ENCODE measurements at places on chromosomes 12 and 14.

DNA sequence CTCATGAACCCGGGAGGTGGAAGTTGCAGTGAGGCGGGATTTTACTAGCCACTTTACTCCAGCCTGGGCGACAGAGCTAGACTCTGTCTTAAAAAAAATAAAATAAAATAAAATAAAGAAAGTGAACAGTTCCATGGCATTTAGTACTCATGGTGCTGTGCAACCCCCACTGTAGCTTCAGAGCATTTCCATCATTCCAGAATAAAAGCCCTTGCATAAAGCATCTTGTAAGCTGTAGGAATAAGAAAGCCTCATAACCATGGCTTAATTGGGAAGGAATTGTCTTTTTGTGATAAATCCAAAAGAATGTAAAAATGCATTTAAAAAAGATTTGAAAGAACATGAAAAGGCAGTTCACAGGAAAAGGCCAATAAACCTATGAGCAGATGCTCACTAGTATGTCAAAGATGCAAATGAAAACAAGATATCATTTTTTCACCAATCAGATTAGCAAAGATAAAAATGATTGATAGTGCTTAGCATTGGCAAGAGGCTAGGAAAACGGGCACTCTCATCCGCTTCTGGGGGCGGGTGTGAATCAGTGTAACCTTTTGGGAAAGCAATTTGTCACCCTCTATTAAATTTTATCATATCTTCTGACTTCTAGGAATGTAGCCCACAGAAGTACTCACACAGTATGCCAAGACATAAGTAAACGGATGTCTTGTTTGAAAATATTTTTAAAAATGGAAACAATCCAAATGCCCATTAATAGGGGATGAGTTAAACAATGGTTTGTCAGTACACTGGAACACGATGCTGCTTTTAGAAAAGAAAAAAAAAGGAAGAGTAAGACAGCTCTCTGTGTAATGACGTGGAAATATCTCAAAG is 46.6 kb downstream of the CFAP251 start:
- no peak for DNase-seq

DNA sequence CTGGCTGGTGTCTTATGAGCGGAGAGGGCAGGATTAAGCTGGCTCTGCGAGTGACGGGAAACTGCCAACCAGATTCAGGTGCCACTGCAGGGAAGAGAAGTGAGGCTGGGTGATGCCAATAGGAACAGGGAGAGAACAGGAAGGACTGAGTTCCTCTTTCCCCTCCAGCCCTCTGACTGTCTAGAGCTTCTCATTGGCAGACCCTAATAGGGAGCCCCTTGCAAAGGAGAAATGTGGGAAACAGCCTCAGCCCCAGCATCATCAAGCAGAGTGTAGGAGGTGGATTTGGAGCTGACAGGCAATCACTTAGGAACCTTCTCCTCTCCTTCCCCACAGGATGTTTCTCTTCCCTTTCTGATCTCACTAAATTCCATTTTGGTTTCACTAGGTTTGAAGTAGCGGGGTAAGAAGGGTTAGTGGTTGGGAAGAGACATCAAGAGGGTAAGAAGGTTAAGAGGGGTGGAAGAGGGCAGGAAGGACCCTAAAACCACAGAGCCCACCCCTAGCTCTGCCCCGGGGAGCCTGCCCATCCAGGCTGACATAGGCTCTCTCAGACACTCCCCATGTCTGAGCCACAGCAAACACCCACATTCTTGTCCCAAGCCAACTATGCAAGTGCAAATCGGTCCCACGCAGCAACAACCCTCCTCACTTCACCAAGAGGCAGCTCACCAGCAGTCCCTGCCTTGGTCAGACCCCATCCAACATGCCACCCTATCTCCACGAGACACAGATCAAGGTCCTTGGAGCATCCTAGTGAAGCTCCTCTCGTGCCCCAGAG is 111.1 kb downstream of the STAB2 start:
- no peak for DNase-seq

DNA sequence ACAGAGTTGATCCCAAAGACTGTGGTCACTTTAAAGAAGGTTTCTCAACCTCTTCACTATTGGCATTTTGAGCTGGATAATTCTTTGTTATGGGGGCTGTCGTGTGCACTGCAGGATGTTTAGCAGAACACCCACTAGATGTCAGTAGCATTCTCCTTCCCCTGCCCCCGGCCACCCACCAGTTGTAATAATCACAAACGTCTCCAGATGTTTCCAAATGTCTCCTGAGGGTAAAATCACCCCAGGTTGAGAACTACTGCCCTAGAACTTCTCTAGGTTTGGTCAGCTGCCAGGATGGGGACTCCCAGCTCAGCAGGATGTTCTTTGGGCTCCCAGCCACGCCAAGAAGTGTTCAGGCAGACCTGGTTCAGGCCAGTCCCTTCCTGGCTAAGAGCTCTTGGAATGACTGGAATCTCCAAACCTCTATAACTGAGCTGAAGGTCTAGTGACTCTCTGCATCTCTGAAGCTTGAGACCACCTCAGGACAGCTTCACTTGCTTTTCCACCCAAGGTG is 12.5 kb upstream of the AJUBA start:
- peak; percentile 18 for DNase-seq

GRCh38 chr12:100229876-100230275 is 29.3 kb downstream of the ACTR6 start:
- no peak for DNase-seq

DNA sequence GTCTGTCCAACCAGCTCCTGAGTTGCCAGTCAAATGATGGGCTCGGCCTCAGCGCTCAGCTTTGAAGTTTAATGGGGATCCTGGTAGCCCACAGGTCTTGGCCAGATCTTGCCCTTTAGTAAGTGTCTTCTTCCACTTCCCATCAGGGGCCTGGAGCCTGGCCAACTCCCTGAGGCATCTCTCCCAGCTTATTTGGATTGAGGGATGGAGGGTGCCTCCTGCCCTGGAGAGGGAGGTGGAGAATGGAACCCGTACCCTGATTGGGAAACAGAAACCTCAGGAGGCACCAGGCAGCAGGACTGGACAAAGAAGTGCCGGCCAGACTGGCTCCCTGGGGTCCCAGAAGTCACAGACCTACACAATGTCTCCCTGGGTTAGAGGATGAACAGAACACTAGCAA is 40.5 kb upstream of the LTBP2 start:
- DNase-seq = no peak

GRCh38 chr14:64510825-64511671 is 6.5 kb downstream of the ZBTB1 start:
- DNase-seq = peak; percentile 46

GRCh38 chr14:41817626-41818025 is 210.9 kb downstream of the LRFN5 start:
- no peak for DNase-seq

GRCh38 chr14:32571995-32572866 is 243.1 kb downstream of the AKAP6 start:
- DNase-seq = no peak

DNA sequence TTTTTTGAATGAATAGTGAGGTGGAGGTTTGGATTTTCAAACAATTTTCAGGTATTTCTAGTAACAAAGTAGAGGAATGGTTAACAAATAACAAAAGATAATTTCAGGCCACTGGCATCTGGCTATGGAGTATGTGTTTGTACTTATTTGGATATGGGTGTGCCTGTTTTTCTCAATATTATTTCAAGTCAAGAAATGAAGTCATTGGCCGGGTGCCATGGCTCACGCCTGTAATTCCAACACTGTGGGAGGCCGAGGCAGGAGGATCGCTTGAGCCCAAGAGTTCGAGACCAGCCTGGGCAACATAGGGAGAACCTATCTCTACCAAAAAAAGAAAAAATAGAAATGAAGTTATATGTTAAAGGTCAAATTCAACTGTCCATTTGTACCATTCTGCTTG is 13.9 kb downstream of the SLC35E3 start:
- no peak for DNase-seq

GRCh38 chr12:21764950-21765349 is 9.6 kb downstream of the KCNJ8 start:
- no peak for DNase-seq

- peak; percentile 76 for DNase-seq
Measured at GRCh38 chr14:70972107-70972976, 65.1 kb downstream of the PCNX1 start.

DNA sequence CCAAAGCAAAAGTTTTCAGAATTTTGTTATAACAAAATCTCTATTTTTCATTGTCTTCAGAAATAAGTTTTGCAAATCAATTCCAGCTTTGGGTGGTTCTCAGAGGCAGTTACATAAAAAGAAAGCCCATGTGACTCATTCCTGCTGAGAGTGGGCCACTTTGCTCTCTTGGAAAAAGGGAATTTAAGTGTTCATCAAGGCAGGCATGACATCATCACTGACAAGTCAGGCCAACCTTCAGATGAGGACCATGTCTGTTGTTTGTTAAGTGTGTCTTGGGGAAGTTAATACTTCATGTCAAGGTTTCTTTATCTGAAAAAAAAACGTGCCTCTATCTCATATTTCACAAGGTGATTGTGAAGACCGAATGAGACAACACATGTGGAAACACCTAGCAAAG is 519.8 kb upstream of the TMPO start:
- no peak for DNase-seq

DNA sequence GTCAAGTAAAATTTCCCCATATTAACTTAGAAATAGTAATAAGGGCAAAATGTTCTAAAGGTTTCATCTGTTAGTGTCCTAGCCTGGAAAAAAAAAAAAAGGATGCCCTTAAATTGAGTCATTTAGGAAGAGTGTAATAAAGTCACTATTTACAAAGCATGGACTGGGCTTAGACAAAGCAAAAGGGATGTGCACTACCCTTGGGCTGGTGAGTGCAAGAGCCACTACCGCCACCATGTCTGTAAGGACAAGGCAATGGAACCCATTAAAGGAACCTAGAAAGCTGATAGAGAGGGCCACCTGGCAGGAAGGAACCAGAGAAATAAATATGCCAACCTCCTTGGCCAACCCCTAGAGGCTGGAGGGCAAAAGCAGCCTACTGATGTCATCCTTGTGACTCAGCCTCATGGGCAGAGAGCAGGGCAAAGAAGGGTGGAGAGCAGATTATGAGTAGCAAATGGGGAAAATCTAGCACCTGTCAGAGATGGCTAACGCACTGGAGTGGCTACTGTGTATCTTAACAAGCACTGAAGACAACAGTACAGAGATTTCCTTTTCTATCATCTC is 59.5 kb upstream of the FUT8 start:
- no peak for DNase-seq

DNA sequence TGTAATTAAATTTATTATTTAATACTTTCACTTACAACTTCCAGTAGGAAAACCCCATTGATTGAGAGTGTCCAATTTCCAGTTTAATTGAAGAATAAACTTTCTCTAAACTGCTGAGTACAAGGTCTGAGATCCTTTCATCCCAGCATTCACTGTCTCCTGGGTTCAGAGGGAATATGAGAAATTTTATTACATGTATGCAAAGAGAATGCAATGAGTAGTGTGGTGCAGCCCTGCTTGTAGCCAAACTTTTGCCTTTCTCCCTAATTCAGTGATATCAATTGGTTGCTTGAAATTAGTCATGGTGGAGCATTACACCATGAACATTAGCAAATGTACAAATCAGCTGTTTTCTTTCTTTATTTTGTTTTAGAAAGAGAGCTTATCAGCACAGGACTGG is 780.6 kb upstream of the MDGA2 start:
- DNase-seq = no peak

DNA sequence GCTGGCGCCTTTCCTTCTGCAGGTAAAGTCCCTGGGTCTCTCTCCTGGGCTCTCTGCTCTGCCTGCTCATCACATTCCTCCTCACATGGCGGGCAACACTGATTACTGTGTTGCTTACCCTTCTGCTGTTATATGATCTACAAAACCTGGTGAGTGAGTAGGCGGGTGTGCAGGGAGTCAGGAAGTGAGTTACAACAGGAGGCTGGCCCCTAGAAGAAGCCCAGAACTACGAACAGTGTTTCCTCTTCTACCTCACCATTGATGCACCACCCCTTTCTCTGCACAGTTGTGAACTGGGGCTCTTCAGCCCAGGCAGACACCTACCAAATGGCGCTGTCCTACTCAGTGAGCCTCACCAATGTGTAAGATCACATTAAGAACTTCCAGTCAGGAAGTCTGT is 4.9 kb upstream of the KLHL33 start:
- DNase-seq = no peak

DNA sequence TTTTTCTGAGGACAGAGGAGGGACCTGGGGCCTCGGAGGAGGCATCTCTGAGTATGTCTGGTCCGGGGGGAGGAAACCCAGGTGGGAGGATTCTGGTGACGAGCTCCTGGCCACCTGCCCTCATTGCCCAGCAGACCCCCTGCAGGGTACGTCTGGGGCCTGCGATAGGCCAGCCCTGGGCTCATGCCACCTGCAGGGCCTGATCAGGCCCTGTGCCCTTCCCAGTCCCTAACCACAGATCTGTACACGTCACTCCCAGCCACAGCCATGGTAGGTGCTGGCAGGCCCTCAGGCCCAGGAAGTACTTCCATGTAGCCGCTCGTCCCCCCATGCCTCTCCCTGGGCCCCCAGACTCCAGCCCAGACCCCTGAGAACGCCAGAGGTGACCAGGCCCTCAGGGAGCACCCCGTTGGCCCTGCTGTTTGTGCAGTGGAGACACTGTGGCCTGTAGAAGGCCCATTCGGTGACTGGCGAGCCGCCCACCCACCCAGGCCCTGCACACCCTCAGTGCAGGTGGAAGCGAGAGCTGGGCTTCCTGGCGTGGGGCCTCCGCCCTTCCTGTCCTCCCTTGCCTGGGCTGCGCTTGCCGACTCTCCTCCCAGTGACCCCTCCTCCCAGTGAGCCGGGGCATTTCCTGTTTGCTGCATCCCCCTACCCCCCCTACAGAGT is 5.7 kb downstream of the INF2 start:
- DNase-seq = no peak

- DNase-seq = no peak
Measured at GRCh38 chr12:93390031-93390430, 12.3 kb downstream of the NUDT4 start.

GRCh38 chr14:56137453-56137807 is 19.2 kb downstream of the PELI2 start:
- DNase-seq = no peak

DNA sequence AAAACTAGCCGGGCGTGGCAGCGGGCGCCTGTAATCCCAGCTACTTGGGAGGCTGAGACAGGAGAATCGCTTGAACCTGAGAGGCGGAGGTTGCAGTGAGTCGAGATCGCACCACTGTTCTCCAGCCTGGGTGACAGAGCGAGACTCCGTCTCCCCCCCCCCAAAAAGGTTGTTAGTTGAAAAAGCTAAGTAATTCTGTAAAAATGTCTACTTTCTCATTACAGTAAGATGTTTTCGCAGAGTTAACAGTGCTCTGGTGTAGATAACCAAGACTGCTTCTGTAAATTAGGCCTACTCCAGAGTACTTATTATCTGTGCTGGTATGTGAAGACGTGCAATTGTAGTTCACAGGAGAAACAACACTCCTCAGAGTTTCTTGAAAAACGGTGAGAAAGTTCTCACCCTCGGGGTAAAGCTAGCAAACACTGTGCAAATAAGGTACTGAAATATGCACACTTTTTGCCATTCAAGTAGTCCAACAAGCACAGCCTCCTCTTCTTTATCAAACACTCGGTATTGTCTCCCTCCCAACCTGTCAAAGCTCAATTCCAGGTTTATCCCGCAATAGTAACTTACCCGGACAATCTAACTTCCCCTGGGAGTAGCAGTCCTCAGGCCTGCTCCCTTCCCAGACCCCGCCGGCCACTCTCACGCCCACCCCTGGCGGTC is 974 bp downstream of the BTBD7 start:
- no peak for DNase-seq

Data from hippocampal formation (tissue), 2 donors.